Hepatocyte (in vitro differentiated cells): ENCODE measurements at places on chromosomes 13 and 19. TPM values are rescaled to one million over a fixed set of nuclear protein-coding genes. Genes with fewer than 3 reads are reported as not detected.

DNA sequence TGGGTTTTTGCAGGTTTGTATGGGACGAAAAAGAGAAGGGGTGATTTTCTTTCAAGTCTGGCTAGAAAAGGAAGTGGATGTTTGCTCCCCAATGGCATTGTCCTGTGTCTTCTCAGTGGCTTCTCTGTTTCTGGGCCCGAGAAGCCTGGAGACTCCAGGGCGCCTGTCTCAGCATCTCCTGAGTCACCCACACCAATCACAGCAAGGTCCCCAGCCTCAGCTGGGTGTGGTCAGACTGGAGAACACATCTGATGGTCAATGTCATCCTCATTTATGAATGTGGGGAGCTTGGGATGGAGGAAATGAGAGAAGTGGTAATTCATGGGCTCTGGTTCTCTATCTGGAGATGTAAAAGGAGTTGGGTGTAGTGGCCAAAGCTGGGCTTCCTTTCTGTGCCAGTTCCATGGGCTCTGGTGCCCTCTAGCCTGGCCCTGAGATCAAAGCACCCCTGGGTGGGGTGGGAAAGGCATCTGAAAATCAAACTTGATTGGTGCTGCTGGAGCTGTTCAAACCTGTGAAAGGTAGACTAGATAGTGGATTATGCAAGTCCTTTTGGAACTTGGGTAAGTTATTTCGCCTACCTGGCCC, 13.4 kb downstream of the RASL11A start:
- no peak for DNase-seq

DNA sequence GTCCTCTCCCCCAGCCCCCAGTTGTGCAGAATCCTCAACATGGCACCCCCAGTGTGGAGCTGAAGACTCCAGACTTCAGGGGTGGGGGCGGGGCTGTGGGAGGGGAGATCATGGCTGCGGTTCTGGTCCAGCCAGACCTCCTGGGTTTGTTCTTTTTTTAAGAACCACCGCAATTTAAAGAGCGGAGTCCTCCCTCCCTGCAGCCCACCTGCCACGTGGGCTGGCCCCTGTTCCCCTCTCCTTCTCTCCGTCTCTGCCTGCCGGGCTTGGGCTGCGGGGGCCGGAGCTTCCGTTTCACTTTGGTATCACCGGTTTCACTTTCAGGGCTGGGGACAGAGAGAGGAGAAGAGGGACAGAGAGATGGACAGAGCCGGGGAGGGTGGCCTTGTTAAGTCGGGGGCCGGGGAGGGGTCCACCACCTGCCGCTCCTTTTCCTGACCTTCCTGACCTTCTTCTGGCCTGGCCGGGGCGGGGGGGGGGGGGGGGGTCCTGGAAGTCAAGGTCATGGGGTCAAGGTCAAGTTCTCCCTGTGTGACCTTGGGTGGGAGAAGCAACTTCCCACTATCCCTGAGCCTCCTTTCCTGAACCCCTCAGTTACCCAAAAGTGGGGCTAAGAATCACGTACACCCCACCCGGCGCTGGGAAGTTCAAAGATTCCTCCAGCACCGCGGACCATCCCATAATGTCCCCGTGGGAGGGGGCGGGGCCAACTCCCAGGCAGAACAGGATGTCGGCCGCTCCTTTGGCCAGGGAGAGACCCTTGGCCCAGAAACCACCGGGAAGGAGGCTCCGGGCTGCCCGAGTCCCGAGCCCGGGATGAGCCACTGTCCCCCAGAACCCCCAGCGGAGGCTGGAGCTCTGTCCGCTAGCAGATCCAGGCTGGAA, 11.3 kb upstream of the ZBTB7A start:
- peak; percentile 52 for DNase-seq

DNA sequence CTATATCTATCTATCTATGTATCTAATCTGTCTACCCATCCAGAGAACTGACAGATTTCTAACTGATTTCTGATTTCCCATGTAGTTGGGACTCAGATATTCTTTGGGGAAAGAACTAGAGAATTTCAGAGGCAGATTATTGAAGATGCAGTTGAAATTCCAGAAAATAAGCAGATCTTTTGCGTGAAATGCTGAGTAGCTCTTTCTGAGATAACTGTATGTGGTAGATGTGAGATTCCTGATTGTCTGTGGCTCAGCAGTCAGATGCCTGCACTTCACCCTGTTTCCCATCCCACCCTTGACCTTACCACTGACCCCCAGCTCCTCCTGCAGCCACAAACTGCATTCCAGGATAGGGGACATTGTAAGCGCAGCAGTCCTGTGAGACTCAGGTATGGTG, 61.5 kb downstream of the DGKH start:
- no peak for DNase-seq

- no peak for DNase-seq
Measured at GRCh38 chr19:11551603-11552235, 7.3 kb downstream of the ELOF1 start.

GRCh38 chr19:17767559-17767958, 16.3 kb downstream of the FCHO1 start:
- no peak for DNase-seq

GRCh38 chr13:50521831-50522149, 321.7 kb downstream of the DLEU7 start:
- peak; percentile 54 for DNase-seq

DNA sequence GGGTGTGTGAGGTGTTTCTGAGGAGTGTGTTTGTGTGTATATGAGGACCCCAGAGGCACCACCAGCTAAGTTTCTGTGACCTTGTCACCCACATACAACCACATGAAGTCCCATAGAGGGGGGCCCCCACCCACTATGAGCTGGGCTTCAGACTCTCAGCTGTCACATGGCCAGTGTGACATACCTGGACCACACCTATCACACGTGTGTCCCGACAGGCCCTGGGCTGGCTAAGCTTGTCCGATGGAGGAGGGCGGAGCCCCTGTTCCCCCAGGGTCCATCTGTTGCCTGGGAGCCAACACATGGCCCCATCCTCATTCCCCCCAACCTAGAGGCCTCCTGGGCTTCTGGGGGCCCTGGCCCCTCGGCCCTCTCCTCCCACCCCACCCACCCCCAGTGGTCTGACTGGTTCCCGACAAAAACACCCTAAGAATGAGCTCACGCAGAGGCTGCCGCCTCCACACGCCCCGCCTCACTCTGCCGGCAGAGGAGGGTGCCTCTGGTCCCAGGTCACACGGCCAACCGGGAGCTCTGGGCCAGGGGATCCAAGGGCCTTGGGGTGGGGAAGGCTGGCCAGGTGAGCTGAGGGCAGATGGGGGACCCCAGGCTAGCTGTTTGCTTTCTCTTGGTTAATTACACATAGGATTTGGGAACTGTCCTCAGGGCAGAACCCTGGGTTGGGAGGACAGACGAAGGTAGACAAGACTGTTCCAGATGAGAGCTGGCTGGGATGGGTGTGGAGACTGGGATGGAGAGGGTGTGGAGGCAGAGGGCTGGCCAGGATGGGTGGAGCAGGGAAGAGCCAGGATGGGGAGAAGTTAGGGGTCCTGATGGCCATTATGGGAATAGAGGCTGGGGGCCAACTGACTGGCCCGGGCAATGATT, 4.3 kb downstream of the KLC3 start:
- DNase-seq: no peak

GRCh38 chr19:18865106-18865972, 30.6 kb downstream of the CERS1 start:
- DNase-seq: no peak

- DNase-seq: no peak
Measured at GRCh38 chr13:33644581-33645543, 173.1 kb upstream of the RFC3 start.

- no peak for DNase-seq
Measured at GRCh38 chr19:49165865-49166301, 8.3 kb downstream of the TRPM4 start.

DNA sequence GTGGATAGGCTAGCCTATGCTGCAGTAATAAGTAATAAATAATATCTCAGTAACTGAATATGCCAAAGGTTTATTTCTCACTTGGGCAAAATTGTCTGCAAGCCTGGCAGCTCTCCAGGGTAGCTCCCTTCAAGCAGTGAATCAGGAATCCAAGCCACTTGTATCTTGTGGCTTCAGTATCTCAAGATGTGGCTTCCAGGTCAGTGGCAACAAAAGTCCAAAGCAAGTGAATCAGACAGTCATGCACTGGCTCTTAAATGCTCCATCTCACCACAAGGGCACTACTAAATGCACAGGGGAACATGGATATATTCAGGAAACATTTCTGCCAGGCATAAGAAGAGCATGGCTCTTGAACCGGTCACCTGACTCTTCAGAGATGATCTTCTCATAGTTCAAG, 126.3 kb downstream of the KCTD12 start:
- DNase-seq: no peak

- DNase-seq: no peak
Measured at GRCh38 chr13:109776575-109776974, 9.8 kb downstream of the IRS2 start.

DNA sequence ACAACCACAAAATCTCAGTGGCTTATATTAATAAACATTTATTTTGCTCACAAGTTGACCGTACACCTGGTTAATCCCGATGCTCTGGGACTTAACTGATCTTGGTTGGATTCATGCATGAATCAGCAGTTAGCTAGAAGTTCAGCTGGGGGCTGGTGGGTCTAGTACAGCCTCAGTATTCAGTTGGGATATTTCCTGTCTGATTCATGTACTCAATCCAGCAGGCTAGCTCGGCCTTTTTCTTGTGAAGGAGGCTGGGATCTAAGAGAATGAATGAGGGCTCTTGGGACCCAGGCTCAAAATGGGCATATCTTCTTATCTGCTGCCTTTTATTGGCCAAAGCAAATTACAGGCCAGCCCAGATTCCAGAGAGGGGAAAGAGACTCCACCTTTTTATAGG, 178.8 kb downstream of the KCTD12 start:
- DNase-seq: no peak

DNA sequence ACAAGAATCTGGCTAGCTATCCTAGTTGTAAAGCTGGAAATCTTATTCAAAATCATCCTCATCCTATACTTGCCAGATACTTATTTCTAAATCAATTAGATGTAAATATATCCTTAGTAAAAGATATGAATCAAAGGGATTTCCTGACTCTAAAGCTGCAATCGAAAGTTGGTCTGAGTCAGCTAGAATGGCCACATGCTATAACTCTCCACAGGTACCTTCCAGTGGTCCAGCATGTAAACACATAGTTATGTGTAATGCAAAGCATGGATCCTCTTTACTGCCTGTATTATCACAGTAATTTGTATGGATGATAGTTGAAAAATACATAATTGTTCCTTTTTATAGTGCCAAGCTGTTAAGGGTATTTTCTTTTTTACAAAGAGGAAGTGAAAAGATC, 27.4 kb downstream of the SLITRK6 start:
- no peak for DNase-seq

DNA sequence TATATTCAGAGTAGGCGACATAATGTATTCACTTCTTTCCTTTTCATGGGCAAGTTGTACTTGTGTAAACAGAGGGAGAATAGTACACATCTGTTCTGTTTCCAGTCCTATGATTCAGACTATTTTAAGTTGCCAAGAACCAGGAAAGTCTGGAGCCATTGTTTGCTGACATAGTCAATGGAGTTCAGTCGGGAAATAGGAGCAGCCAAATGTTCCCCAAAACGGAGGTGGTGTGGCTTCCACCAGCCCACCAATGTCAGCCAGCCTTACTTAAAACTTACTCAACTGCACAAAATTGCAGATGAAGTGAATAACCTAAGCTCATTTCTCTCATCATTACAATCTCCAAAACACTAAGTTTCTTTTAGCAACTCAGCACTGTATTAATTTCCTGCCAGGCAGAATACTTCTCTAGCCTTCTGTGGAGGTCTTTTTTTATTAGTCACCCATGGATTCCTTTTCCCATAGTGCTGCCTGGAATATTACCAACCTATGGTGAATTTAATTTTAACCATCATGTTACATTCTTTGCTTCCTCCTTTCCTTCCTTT, 22.3 kb upstream of the CSNK1A1L start:
- DNase-seq: no peak

- no peak for DNase-seq
Measured at GRCh38 chr13:45048890-45049407, 59.6 kb downstream of the GPALPP1 start.

- DNase-seq: no peak
Measured at GRCh38 chr13:27018882-27019281, 152.7 kb downstream of the USP12 start.

- DNase-seq: no peak
Measured at GRCh38 chr13:84645196-84646012, 763.1 kb upstream of the SLITRK1 start.

- DNase-seq: no peak
Measured at GRCh38 chr19:17957149-17957849, 9.6 kb upstream of the KCNN1 start.

DNA sequence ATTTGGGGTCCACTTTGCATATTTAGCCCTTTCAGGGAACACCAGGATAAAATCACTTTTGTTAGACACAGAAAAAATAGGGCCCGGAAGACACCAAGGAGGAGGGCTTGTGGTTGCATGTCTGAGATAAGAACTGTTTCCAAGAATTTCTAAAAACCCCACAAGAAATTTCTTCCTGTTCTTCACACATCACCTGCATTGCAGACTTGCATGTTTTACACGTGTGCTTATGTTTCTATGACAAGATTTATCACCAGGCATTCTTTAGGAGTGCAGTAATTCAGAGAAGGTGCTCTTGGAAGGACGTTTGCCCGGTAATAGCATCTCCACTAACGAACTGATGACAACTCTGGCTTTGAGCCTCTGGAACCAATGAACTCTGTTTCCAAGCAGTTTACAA, 7.1 kb upstream of the ACTL9 start:
- no peak for DNase-seq

GRCh38 chr13:22223411-22223810, 552.5 kb downstream of the FGF9 start:
- no peak for DNase-seq

DNA sequence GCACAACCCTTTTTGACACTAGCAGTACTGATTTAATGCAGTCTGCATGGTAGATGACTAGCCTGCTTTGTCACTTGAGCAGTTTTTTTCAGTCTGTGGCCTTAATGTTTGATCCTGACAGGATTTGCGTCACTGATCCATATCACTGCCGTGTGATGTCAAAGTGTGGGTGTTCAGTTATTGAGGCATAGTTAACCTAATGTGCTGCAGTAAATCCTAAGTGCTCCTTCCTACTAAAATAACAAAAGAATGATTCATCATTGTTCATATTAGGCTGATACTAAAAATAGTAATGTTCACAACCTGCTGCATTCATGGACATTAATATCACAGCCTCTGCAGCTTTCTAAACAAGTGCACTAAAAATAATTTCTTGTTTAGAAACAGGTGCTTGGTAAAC, 121.9 kb upstream of the MLNR start:
- peak; percentile 51 for DNase-seq

- DNase-seq: no peak
Measured at GRCh38 chr13:26589226-26589625, 31.7 kb downstream of the WASF3 start.

The GSX1 gene
- not detected in 2 replicates for total RNA-seq

The CD177 gene
- 0.30 and 1.2 TPM in 2 replicates for total RNA-seq

The LILRA2 gene
- not detected in 2 replicates for total RNA-seq

The ZNF486 gene
- total RNA-seq: 14.7 and 15.8 TPM in 2 replicates

The C1QTNF9 gene
- not detected in 2 replicates for total RNA-seq

The IZUMO4 gene
- total RNA-seq: 0.44 and 1.4 TPM in 2 replicates

The HPN gene
- 150 and 162 TPM in 2 replicates for total RNA-seq

The OR7C1 gene
- total RNA-seq: 0.03 TPM in 1 of 2 replicates, not detected in the other

The TM9SF2 gene
- total RNA-seq: 272 and 280 TPM in 2 replicates

The ZNF816 gene
- total RNA-seq: 10.7 and 18.5 TPM in 2 replicates

The TJP3 gene
- total RNA-seq: 23.7 and 24.4 TPM in 2 replicates

The TNFSF9 gene
- 2.3 and 2.6 TPM in 2 replicates for total RNA-seq

The ZNF112 gene
- total RNA-seq: 6.7 and 8.8 TPM in 2 replicates

The ZNF564 gene
- total RNA-seq: 9.2 and 10.7 TPM in 2 replicates

The SHISA7 gene
- total RNA-seq: not detected in 2 replicates

The APOE gene
- 3,920 and 3,946 TPM in 2 replicates for total RNA-seq

The ZSCAN1 gene
- 0.33 and 1.2 TPM in 2 replicates for total RNA-seq
